ENCODE measurements at places on chromosomes 6 and 20.

GRCh38 chr6:21061892-21062291 lies 527.6 kb downstream of the CDKAL1 start:
- DNase-seq = no peak

DNA sequence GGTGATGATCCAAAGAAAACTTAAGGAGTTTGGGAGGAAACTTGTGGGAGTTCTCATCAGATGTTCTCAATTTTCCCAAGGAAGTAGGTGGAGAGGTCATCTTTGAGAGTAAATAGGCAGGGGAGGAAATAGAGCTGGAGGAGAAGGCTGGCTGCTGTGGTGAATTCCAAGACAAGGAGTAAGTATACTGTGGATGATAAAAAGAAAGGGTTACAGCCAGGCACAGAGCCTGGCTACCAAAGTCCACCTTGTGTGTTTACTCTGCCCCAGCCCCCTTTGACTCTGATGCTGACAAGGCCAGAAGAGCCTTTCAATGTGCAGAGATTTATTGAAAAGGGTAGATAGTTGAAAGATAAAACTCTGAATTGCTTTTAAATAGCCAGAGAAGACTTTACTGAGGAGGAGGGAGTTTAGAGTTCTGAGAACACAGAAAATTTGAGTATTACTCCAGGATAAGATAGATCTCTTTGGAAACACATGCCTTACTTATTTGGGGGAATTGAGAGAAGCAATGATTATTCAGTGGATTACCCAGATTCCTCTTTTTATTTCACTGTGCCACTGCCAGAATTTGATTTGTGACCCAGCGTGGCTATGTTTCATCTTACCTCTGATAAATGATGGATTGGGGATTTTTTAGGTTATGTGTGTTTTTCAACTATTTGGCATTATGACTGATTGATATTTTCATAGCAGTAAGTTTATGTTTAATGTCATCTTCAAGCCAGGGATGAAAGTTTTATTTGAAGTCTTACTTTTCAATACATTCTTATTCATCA lies 182.6 kb upstream of the JAG1 start:
- DNase-seq = no peak

DNA sequence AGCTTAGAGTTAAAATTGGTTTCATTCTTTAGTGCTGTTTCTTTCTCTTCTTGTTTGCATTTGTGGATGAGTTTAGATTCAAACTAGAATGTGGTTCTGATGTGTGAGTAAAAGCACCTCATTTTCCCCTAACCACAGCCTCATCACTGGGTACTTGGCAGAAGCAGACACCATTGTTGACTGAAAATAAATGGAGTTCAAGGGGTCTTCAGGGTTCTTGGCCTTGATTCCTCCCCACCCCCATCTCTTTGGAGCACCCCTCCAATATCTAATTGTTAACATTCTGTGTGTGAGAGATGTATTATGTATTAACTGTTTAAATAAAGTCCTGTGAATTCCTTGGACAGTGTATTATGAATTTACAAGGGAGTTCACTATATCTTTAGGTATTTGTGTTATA lies 59.6 kb downstream of the JARID2 start:
- DNase-seq = no peak

GRCh38 chr6:138569970-138570724 lies 70.9 kb upstream of the NHSL1 start:
- no peak for DNase-seq

- no peak for DNase-seq
Measured at GRCh38 chr6:110322874-110323242, 35.3 kb downstream of the METTL24 start.

GRCh38 chr20:723756-724155 lies 44.5 kb downstream of the SLC52A3 start:
- DNase-seq = no peak
